ENCODE measurements at places on chromosomes 12 and 14. TPM values are rescaled to one million over a fixed set of nuclear protein-coding genes. Genes with fewer than 3 reads are reported as not detected.

DNA sequence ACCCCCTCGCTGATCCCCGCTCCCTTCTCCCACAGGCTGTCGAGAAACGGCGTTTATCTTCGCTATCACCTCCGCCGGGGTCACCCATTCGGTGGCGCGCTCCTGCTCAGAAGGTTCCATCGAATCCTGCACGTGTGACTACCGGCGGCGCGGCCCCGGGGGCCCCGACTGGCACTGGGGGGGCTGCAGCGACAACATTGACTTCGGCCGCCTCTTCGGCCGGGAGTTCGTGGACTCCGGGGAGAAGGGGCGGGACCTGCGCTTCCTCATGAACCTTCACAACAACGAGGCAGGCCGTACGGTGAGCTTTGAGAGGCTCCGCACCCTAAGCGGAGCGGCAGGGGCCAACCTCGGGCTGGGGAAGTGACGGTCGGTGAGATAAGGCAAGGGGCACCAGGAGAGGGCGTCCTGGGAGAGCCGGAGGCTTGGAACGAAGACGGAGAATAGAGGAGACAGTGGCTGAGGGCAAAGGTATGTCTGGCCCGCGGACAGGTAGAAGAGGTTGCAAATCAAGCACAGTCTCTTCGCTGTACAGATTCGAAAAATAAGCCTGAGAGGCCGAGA is 2.3 kb downstream of the WNT1 start:
- H3K27ac ChIP-seq = peak overlapping the region; percentile 95
- H3K4me1 ChIP-seq = peaks cover 54% of the 10 kb centered on the region
- DNase-seq = peak; percentile 28
- H3K4me3 ChIP-seq = peak overlapping the region; percentile 89

- H3K36me3 ChIP-seq = no peaks in the 10 kb centered on the region
- no peak for DNase-seq
- no peak overlapping the region for H3K4me3 ChIP-seq
- no peak overlapping the region for H3K27ac ChIP-seq
- H3K27me3 ChIP-seq = no peaks in the 10 kb centered on the region
These were observed 513.3 kb upstream of the CCDC196 start for GRCh38 chr14:65972891-65973290.

GRCh38 chr12:47547077-47547476 is 158.8 kb downstream of the RPAP3 start:
- H3K27ac ChIP-seq = no peak overlapping the region
- peaks cover 4% of the 10 kb centered on the region for H3K36me3 ChIP-seq
- H3K4me3 ChIP-seq = no peak overlapping the region
- H3K27me3 ChIP-seq = peaks cover 8% of the 10 kb centered on the region

DNA sequence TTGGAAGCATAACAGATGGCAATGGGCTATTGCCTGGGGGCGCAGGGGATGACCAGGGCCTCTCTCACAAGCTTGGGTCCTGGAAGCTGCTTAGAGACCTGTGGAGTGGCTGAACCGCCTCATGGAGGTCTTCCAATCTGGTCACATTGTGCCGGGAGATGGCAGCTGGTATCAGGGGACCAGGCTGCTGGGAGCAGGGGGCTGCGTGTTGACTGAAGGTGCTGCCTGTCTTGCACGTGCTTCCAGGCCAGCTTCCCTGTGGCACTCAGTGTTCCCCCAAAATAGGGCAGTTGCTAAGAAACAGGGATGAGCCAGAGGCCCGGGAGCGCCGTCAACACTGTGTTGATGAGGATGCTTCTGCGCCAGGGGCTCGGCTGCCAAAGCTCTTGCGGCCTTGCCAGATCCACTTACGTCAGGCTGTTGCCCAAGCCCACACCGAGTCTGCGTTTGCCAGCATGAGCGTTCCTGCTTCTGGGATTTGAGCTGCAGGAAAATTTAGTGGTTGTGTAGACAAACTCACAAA is 39.8 kb downstream of the ELK3 start:
- H3K36me3 ChIP-seq = no peaks in the 10 kb centered on the region
- peaks cover 62% of the 10 kb centered on the region for H3K4me1 ChIP-seq
- no peak overlapping the region for H3K4me3 ChIP-seq
- H3K27me3 ChIP-seq = peaks cover 11% of the 10 kb centered on the region

Gene CISTR
- polyA plus RNA-seq = not detected

Measured in immature natural killer cell (primary cell).